ENCODE measurements at places on chromosomes 5 and 9.
A peak's percentile ranks its signal among the peaks of the same experiment; 100 is the strongest.

DNA sequence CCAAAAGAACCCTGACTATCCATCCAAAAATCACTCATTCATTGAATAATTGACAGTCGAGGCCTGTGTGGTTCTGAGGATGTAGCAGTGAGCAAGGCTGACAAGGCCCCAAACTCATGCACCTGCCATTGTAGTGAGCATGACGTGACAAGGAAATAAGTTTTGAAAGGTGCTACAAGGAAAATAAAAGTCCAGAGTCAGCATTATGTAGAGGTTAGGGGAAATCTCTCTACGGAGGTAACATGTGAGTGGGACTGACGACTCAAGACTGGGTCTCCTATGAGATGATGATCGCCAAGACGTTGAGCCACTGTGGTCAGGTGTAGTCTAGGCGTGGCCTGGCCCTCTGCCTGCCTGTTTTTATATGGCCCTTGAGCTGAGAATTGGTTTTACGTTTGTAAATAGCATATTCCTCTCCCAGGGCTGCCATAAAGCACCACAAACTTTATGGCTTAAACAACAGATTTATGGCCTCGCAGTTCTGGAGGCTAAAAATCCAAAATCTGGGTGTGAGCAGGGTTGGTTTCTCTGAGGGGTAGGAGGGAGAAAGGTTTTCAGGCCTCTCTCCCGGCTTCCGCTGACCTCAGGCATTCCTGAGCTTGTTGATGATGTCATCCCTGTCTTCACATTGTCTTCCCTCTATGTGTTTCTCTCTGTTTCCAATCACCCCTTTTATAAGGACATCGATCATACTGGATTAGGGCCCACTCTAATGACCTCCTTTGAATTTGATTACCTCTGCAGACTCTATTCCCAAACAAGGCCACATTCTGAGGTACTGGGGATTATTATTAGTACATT, 206.4 kb upstream of the EGFLAM start:
- DNase-seq: no peak

DNA sequence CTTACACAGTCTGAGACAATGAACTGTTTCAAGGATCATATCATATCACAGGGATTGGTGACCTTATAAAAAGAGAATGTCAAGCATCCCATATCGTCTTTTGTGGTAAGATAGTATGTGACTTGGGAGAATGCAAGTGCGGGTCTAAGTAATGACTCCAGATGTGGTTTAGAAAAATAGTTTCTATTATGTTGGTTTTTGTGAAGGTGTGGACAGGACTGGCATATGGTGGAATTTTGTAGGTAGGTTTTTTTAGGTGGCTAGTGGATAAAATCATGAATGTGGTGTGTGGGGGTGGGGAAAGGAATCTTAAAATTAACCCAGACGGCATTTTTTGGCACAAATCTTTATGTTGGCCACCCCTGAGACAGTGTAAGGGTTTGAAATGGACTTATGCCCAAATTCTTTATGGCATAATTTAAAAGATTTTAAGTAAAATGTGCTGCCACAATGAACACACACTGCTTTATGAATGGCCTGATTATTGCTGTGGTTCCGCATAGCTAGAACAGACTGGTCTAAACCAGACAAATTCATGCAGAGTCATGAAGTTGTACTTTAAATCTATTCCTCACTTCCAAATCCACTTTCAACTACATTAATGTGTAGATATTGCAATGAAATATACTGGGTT, 204.8 kb upstream of the HAPLN1 start:
- no peak for DNase-seq

DNA sequence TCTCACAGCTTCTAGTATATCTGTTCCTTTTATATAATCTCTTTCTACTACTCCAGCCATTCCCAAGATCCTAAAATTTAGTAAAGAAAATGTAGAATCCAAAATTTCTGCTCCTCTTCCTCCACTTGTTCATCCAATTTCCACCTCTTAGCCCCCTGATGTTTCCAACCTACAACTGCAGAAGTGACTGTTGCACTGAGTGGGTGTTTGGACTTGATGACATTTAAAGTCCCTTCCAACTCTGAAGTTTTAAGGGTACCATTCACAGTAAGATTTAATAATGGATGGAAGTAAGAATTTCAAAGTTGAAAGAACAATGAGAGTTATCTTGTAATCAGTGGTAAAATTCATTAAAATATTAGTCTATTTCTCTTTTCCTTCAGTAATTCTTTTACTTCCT, 5.5 kb downstream of the DIAPH1 start:
- no peak for DNase-seq

GRCh38 chr5:153896117-153896516, 142.6 kb downstream of the FAM114A2 start:
- DNase-seq: no peak

DNA sequence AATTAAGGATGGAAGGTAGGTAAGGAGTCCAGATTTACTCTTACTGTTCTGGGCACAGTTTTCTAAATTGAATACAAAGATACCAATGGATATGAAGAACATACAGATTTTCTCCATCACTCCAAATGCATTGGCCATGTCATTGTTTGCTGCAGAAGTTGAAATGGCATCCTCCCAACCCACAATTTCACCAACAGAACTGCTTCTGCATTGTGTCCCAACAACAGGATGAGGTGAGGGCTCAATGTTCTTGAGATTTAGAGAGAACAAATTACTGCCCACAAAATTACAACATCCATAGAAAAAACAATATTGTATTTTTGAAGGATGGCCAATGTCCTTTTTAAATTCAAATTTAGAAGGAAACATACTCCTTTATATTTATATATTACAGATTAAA, 88.9 kb downstream of the NUDT12 start:
- DNase-seq: no peak

DNA sequence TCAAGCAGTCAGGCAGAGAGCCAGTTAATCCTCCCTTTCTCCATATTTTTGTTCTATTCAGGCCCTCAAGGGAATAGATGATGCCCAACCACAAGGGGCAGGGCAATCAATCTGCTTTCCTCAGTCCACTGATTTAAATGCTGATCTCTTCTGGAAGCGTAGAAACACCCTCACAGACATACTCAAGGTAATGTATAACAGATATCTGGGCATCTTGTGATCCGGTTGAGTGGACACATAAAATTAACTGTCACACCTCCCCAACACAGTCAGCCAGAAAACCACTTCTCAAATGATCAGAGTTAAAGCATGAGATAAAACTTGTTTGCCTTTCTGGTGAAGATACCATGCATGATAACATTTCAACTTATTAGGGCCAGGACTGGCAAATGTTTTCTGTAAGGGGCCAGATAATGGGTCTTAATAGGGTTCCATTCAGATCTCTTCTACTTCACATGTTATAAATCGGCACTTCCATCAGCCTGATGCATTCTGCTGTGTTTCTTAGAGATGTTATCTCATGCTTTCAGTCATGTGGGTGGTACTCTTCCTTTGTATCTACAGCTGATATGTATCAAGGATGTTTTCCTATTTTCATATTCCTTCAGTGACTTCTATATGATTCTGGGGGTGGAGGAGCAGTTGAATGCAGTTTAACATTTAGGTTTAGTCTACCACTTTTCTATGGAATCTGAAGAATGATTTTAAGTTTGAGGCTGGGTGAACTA, 58.9 kb upstream of the CNTLN start:
- DNase-seq: no peak

- DNase-seq: no peak
Observed at GRCh38 chr5:75993183-75993582, 90.0 kb upstream of the SV2C start.

GRCh38 chr5:100691548-100691947, 156.4 kb downstream of the FAM174A start:
- no peak for DNase-seq

GRCh38 chr5:3197304-3198073, 398.1 kb upstream of the IRX1 start:
- DNase-seq: no peak

GRCh38 chr5:8865686-8866374, 680.0 kb downstream of the SEMA5A start:
- DNase-seq: no peak

DNA sequence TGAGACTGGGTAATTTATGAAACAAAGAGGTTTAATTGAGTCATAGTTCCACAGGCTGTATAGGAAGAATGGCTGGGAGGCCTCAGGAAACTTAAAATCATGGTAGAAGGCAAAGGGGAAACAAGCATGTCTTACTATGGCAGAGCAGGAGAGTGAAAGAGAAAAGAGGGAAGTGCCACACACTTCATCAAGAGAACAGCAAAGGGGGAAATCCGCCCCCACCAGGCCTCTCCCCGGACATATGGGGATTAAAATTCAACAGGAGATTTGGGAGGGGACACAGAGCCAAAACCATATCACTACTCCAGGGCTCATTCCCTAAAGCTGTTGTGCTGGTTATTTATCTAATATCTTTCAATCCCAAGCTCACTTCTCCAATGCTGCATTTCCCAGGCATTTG, 50.2 kb upstream of the NR3C1 start:
- DNase-seq: no peak

- DNase-seq: no peak
Observed at GRCh38 chr5:1298723-1299510, 4.0 kb upstream of the TERT start.

DNA sequence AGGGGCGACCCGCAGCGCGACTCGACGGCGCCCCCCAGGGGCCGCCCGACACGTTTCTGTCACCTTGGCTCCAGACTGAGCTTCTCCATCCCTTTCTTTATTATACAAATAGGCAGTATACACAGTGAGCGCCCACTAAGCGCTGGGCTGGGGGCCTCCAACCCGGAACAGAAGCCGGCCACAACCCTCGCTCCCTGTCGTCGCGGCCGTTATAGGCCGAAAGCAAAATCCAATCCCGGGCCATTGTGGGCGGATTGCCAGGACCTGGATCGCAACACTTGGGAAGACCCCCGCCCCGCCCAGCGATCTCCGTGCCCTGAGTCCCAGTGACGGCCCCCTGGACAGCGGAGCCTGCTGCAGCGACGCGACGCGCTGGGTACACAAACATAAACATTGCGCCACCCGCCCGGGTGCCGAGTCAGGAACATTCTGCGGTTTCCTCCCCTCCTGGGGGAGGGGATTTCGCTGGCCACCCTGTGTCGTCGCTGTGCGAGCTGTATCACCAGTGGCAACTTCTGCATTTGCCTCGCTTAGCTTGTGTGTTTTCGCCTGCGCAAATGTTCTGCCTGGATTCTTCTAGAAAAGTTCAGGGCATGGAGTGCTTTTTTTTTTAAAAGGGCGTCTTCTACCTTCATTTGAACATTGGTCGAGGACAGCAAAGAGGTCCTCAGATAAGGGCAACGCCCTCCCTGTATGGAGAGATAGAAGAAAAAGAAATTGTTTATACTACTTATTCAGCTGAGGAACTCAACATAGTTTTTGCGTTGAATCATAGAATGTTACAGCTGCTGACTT, 1.3 kb upstream of the DUSP1 start:
- peak; percentile 81 for DNase-seq

DNA sequence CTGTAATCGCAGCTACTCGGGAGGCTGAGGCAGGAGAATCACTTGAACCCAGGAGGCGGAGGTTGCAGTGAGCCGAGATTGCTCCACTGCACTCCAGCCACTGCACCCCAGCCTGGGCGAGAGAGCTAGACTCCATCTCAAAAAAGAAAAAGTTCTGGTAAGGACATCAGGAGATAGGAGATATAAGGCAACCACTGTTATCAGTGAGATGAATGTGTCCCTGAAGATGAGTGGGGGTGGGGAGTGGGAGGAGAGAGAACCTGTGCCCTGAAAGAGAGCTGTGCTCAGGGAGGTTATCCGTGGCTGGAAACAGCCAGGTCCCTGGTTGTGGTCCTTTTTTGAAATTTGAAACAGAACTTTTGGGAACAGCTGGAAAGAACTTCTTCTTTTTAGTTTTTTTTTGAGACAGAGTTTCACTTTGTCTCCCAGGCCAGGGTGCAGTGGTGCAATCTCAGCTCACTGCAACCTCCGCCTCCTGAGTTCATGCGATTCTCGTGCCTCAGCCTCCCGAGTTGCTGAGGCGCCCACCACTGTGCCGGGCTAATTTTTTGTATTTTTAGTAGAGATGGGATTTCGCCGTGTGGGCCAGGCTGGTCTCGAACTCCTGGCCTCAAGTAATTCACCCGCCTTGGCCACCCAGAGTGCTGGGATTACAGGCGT, 2.6 kb downstream of the PTPA start:
- DNase-seq: no peak

GRCh38 chr9:21615446-21615845, 133.3 kb upstream of the IFNE start:
- no peak for DNase-seq

DNA sequence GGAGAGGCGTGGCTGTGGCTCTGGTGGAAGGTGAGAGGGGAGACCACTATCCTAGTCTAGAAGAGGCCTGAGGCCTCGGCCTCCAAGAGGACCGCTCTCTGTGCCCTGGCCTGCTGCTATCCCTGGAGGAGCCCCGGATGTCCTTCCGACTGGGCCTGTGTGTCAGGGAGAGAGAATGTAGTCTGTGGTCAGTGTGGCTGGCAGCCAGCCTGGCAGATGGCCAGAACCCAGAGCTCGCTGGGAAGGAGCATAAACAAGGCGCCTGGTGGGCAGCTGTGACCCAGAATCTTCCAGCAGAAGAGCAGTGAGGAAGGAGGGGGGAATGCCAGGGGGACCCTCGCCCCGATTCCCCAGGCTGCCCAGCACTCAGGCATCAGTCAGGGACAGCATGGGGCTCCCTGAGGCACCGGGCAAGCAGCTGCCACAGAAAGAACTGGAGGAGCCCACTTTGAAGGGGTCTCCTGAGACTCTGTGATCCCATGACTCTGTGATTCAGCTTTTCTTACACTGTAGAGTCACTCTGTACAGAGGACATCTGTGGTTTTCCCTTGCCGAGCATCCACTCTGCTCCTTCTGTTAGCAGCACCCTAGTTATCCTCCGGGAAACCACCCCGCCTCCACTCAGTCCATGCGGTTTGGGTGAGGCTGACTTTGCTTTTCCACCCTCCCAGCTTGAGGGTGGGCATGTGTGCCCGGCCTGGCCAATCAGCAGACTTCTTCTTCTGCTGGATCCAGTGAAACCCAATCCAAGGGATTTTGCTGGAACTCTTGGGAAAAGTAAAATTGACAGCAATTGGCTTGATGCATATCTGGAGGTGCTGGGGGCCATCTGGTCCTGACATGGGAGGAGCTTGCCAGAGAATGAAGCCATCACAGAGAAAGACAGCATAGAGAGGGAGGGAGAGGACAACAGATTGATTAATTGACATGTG, 46.2 kb upstream of the PWWP2A start:
- no peak for DNase-seq

- no peak for DNase-seq
Observed at GRCh38 chr9:20623748-20624124, 1.4 kb upstream of the MLLT3 start.

DNA sequence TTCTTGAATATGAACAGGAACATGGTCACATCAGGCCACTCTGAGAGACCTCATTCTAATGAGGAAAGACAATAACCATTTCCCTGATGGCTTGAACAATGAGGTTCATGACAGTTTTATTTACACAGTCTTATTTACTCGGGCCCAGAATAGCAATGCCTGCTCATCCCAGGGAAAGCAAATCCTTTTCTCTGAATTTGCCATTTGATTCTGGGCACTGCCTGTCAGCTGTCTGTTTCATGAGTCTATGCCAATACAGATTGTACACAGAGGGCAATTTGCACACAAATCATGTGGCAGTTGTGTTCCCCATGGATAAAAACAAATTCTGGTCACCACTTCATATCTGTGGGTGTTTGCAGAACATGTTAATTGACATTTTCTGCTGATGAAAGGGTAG, 492.5 kb downstream of the ACTL7B start:
- DNase-seq: no peak

GRCh38 chr5:126540631-126541030, 54.4 kb downstream of the ALDH7A1 start:
- no peak for DNase-seq
